CD4-positive, alpha-beta T cell treated with Interleukin-15 for 1 hour (primary cell): ENCODE measurements at places on chromosomes 2 and 18.
A peak's percentile ranks its signal among the peaks of the same experiment; 100 is the strongest.

DNA sequence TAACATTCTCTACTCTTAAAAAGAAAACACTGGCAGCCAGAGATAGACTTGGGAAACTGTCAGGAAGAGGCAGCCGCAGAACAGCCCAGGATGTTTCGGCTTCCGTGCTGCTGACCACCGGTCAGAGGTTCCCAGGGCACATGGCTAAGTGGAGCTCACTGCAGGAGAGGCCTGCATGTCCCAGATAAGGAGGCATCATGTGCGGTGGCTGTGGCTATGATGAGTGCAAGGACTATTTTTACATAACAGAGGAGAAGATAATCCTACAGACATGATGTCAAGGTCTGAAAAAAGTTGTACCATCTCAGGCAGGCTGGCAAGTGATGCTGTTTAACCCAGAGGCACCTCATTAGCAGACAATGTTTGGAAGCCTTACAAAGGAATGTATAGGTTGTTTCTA, 252.3 kb downstream of the CYRIA start:
- DNase-seq: no peak

GRCh38 chr2:114962532-114962931, 520.1 kb downstream of the DPP10 start:
- DNase-seq: no peak

DNA sequence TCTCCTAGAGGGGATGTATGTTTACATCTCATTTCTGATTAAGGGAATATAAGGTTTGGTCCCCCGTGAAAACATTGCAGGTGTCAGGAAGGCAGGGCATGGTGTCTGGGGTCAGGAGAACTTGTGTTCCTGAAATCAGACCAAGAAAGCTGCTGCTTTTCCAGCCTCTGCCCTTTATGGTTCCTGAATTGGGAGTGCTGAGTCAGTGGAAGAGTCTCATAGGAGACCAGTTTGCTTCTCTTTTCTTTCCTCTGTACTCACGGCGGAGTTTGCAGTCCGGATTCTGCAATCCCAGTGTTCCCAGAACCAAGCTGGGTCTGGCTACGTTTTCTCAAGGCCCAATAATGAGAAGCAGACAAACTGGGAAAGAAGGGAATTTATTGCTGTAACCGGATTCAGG, 5.1 kb upstream of the MARCO start:
- DNase-seq: no peak

GRCh38 chr2:227861011-227861410, 10.4 kb upstream of the DAW1 start:
- DNase-seq: no peak

GRCh38 chr18:4351005-4351404, 104.1 kb downstream of the DLGAP1 start:
- no peak for DNase-seq

- DNase-seq: no peak
Measured at GRCh38 chr2:1997409-1997808, 253.1 kb upstream of the PXDN start.

- DNase-seq: no peak
Measured at GRCh38 chr18:37662546-37663339, 97.1 kb upstream of the CELF4 start.

- DNase-seq: no peak
Measured at GRCh38 chr2:215553946-215554345, 118.1 kb upstream of the FN1 start.

DNA sequence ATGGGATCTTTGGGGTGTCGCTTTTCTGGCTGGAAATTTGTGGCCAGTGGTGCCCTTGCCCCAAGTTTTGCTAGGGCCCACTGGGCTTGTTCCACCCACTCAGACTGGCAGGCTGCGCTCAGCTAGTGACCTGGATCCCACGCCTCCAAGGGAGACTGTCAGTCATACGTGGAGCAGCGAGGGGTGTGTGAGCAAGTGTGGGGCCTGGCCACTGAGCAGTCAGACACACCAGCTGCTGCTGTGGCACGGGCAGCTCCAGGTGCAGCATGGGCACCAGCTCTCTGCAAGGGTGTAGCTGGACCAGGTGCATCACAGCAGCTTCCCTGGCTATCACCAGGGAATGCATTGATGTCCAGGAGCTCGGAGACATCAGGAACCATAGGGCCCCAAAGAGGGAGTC, 327.0 kb downstream of the NR4A2 start:
- no peak for DNase-seq

DNA sequence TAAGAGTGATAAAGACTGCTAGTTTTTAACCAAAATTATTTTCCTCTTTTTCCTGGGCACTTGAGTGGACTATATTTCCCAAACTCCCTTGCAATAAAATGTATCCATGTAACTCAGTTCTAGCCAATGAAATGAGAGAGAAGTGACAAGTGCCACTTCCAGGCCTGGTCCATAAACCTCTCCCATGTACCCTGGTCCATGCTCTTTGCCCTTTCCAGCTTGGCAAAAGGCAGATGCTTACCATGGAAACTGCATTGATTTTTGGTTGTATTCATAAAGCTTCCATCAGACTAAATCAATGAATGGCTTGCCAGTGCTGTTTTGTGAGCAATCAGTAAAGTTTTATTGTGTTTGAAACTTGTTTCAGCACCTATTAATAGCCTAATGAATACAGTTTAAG, 229.3 kb downstream of the TNS1 start:
- DNase-seq: no peak

DNA sequence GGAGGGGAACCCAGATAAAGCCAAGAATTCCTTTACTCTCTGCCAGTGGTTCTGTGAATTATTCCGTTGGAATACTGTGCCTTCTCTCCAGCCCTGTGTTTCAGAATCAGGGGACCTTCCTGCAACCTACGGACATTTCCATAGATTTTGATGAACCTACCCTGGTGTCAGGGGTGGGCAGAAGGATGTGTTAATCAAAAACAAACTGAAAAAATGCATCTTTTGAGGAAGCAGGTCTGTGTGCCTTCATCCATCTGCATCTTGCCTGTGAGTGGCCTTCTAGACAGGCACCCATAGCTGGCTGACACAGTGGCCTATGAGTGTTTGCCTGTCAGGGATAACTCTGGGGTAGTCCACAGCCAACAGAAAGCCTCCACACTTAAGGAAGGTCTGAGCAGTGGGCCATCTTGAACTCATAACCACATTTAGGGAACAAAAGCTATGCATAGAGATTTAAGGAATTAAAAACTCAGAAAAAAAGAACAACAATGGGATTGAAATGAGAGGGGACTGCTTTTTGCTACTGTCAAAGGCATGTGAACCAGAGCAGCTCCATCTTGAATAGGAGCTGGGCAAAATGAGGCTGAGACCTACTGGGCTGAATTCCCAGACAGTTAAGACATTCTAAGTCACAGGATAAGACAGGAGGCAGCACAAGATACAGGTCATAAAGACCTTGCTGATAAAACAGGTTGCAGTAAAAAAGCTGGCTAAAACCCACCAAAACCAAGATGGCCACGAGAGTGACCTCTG, 45.9 kb upstream of the ITGA6 start:
- DNase-seq: no peak

- DNase-seq: no peak
Measured at GRCh38 chr2:14220101-14220500, 412.4 kb upstream of the LRATD1 start.

DNA sequence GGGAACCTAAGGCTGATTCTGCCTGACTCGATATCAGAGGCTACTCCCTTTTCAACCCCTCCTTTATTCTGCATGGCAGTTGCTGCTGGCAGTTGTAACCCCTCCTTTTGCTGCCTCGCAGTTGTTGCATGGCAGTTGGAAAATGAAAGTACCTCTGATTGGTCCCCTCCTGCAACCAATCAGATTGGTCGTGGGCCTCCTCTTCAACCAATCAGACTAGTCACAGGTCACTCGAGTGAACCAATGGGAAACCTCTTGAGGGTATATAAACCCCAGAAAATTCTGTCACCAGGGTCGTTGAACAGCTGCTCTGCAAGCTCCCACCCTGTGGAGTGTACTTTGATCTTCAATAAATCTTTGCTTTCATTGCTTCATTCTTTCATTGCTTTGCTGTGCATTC, 294.3 kb upstream of the SLC8A1 start:
- DNase-seq: no peak

- peak; percentile 31 for DNase-seq
Measured at GRCh38 chr2:45651415-45652089, at the start of gene PRKCE. Gene PRKCE (plus strand): TSS chr2:45651675.

DNA sequence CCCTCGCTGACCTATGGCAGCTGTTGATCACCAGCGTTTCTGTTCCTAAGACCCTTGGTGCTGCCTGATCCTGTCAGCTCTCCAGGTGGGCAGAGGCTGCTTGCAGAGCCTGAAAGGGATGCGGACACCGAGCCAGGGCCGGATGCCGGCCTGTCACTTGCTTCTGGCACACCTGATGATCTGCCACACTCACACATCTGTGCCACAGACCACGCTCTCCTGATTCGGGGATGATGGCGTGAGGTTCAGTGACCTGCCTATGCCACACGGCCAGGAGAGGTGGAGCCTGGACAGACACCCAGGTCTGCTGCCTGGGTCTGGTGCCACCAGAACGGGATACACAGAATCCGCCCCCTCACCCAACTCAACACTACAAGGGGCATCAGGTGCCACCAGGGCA, 129.4 kb upstream of the GLI2 start:
- peak; percentile 16 for DNase-seq

DNA sequence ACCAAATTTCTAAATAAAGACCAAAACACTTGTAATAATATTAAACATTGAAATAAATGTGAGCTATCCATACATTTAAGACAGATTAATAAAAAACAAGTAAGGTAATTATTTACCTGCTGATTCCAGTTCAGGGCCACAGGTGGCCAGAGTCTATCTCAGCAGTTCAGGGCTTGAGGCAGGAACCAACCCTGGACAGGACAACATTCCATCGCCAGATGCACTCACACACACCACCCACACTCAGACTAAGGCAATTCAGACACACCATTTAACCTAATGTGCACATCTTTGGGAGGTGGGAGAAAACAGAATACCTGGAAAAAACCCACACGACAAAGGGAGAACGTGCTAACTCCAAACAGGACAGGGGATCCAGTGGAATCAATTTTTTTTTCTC, 14.1 kb upstream of the WDSUB1 start:
- no peak for DNase-seq

DNA sequence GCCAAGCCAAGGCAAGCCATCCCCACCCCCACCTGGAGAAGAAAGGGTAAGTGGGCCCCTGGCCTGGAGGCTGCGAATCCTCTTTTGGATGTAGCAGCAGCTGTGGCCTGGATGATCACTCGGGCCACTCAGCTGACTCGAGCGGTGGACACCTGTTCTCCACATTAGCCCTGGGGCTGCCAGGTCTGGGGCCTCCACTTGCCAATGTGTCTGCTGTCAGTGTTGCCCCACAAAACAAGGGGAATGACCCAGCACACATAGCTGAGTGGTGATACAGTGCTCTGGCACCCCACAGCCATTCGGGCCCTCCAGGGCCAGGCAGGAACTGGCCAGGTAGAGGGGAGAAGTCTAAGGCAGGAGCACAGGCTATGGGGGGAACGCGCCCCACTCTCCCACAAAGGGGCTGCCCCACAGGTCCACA, 2.6 kb downstream of the STK25 start:
- no peak for DNase-seq

DNA sequence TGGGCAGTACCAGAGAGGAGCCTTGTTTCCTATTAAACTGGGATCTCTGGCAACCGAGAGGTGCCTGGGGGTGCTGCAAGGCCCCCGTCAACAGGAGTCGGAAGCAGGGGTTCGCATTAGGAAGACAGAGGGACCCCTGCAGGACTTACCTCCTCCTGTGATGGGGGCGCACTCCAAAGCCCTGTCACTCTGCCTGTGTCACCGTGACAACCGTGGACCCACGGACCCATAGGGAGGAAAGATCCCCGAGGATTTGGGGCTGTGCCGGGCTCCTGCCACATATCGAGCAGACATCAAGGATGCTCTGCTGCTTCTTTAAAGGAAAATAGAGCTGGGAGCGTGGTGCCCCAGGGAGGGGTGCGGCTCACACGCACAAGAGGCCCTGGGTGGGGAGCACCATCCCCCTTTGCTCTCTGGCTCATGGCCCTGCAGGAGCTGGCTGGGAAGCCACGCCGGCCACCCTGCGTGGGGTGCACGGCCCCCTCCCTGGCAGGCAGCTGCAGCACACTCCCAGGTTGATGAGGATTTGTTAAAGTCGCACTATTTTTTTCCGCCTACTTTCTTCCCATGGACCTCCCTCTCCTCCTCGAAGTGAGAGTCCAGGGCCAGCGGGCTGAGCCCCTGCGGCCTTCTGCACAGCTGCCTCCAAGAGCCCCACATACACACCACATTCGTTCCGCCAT, 167.5 kb downstream of the TWIST2 start:
- no peak for DNase-seq

DNA sequence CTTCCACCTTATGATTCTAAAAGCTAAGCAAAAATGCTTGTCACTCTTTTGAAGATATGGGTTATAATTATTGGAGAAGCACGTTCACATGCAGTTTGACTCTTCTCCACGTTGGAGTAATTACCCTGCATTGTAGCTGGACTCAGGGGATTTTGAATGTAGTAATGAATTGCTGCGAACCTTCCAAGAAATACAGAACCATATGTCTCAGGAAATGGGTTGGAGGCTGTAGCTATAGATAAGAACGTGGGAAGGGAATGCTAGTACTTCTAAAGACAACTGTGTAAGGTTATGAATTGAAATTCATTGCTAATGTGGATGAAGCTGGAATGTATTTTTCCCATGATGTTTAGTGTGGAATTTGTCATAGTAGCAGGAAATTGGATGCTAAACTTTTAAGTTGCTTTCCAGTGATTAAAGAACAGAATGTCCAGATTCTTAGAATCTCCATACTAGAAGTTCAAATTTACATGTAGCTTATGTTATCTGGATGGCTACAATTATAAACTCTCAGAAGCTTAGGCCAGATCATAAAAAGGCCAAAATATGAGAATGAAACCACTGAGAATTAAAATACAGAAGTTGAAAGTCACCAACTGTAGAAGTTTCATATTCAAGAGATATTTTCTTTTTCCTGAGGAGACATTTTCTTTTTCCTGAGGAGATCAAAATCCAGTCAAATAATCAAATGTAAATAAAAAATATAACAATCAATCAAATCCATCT, 27.3 kb upstream of the SPOPL start:
- DNase-seq: no peak

DNA sequence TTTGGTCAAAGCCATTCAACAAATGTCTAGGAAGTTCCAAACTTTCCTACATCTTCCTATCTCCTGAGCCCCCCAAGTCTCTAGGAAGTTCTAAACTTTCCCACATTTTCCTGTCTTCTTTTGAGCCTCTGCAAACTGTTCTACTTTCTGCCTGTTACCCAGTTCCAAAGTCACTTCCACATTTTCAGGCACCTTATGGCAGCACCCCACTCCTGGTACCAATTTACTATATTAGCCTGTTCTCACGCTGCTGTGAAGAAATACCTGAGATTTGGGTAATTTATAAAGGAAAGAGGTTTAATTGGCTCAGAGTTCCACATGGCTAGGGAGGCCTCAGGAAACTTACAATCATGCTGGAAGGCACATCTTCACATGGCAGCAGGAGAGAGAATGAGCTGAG, 869.2 kb downstream of the TDRD15 start:
- no peak for DNase-seq

DNA sequence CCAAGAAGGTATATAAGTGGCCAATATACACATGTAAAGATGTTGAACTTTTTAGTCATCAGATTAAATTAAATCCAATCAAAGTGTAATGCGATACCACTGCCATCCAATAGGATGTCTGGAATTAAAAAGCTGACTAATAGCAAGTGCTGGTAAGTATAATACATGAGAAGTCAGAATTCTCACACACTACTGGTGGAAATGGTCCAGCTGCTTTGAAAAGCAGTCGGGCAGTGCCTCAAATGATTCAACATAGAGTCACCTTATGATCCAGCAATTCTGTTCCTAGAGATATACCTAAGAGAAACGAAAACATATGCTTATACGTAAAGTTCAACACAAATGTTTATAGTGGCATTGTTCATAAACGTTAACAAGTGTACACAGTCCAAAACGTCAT, 124.1 kb upstream of the MYT1L start:
- no peak for DNase-seq

- no peak for DNase-seq
Measured at GRCh38 chr18:44818668-44819403, 138.1 kb downstream of the SETBP1 start.
